ENCODE measurements at places on chromosomes 7 and 10.

DNA sequence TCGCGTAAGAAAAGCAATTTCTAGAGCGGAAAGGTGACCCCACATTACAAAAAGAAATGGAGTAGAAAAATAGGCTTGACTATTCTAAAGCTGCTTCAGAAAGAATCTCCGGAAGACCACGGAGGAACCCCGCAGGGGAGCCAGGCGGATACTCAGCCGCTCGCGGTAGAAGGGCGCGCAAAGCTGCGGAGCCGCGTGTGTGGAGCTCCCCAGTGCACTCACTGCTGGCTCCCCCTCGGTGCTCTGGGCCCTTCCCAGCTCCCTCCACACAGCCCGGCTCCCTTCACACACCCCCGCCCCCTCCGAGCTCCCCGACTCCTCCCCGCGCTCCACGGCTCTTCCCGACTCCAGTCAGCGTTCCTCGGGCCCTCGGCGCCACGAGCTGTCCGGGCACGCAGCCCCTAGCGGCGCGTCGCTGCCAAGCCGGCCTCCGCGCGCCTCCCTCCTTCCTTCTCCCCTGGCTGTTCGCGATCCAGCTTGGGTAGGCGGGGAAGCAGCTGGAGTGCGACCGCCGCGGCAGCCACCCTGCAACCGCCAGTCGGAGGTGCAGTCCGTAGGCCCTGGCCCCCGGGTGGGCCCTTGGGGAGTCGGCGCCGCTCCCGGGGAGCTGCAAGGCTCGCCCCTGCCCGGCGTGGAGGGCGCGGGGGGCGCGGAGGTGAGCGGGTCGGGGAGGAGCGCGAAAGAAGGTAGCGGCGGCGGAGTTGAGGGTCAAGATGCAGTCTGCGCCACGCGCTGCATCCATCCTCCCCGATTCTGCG lies at the start of gene STEAP2:
STEAP2 (plus strand) TSS at position 350 of the 758 bp plus-strand sequence. CDS start 13,343 bp downstream, outside the sequence.
- DNase-seq: peak; percentile 41

GRCh38 chr10:27158421-27158820 lies 3.3 kb downstream of the MASTL start:
- DNase-seq: no peak

GRCh38 chr7:16086743-16087142 lies 334.6 kb downstream of the CRPPA start:
- no peak for DNase-seq

- DNase-seq: peak; percentile 43
These were observed at the start of gene EBF3 for GRCh38 chr10:129963641-129964501. EBF3 (minus strand) TSS chr10:129964274; CDS start chr10:129963768, 506 bp downstream.

GRCh38 chr10:97726636-97727178 lies 10.2 kb upstream of the ZFYVE27 start:
- no peak for DNase-seq

DNA sequence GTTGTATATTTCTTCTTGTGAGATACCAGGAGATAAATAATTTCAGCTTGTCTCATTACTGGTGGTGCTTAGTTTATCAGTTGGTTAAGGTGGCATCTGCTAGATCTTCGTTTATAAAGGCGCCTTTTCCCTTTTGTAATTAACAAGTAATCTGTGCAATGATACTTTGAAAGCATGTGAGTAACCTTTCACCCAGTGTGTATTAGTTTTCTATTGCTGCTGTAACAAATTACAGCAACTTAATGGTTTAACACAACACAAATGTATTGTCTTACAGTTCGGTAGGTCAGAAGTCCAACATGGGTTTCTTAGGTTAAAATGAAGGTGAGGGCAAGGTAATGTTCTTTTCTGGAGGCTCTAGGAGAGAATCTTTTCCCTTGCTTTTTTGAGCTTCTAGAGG lies 30.5 kb downstream of the KAT6B start:
- no peak for DNase-seq

GRCh38 chr7:22578007-22578733 lies 78.2 kb upstream of the STEAP1B start:
- no peak for DNase-seq

- no peak for DNase-seq
These were observed 119.4 kb downstream of the VIPR2 start for GRCh38 chr7:159025161-159025779.

GRCh38 chr10:90775351-90776028 lies 82.3 kb downstream of the HTR7 start:
- no peak for DNase-seq

- no peak for DNase-seq
These were observed 51.8 kb downstream of the SUGCT start for GRCh38 chr7:40186586-40186985.

DNA sequence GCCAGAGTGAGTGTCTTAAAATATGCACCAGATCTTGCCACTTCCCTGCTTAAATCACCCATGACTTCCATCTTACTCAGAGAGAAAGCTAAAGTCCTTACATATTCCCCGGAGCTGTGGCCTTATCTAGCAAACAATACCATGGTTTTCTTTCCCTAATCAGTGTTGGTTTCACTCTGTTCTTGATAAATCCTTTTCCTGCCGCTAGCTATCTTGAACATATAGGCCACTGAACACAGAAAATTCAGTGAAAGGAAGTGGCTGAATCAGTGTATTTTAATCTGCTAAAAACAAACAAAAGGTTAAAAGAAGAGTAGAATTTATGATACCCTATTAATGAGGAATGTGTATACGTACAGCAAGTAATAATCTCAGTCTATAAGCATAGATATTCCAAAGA lies 42.0 kb upstream of the JAZF1 start:
- DNase-seq: no peak

DNA sequence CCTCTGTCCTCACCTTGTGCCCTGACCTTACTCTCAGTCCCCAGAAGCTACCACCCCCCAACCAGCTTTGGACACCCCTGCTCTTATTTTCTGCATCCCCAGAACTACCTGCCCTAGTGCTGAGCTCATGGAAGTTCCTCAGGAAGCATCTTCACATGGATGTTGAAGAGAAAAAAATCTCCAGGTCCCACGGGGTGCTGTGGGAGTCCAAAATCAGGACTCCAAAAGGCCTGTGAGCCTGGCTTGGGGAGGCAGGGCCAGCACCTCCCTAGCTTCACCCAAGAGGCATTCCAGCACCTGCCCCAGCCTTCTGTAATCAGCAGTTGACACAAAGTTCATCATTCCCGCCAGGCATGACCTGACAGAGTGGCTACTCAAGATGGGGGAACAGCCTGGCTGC lies 20.7 kb upstream of the GDF10 start:
- peak; percentile 36 for DNase-seq

DNA sequence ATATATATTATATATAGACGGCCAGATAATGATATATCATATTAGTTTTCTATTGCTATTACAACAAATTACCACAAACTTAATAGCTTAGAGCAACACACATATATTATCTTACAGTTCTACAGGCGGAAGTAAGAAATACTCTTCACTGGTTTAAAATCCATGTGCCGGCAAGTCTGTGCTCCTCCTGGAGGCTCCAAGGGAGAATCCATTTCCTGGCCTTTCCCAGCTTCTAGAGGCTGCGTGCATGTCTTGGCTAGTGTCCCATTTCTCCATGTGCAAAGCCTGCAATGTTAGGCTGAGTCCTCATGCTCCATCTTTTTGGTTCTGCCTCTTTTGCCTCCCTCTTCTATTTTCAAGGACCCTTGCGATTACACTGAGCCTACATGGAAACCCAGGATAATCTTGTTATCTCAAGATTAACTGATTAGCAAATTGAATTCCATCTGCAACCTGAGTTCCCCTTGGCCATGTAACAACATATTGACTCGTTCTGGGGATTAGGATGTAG lies 23.9 kb upstream of the PNLIPRP3 start:
- DNase-seq: no peak

- DNase-seq: no peak
These were observed 26.3 kb upstream of the FAM13C start for GRCh38 chr10:59388671-59388976.

GRCh38 chr10:20972925-20973324 lies 75.8 kb upstream of the NEBL start:
- DNase-seq: no peak

All from activated CD8-positive, alpha-beta memory T cell treated with anti-CD3 and anti-CD28 coated beads, Interleukin-2, amount 10 ng/mL, durations not matched to agents 7 days and 5 days (primary cell).